EH (cell line): ENCODE measurements at places on chromosomes 1 and 21.
A peak's percentile ranks its signal among the peaks of the same experiment; 100 is the strongest.

- DNase-seq: no peak
Measured at GRCh38 chr1:106498238-106498637, 558.2 kb upstream of the PRMT6 start.

GRCh38 chr1:11714831-11715575 is 20.9 kb upstream of the AGTRAP start:
- DNase-seq: no peak

DNA sequence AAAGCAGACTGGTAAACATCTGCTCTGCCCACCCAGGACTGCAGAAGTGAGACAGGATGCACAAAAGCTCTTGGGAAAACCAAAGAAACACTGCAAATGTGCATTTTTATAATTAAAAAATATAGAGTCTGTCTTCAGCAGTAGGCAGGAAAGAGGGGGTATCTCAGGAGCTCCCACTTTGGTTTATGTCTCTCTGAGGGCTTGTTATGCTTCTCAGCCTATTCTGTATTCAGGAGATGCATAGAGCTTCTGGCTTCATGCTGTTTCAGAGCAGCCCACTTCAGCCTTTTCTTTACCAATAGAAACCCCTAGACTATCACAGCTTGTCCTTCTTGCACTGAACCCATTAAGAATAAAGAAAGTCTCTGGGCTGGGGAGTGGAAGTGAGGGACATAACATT is 148.0 kb downstream of the ROR1 start:
- DNase-seq: no peak

- peak; percentile 67 for DNase-seq
Measured at GRCh38 chr1:65265651-65266351, 43.5 kb upstream of the DNAJC6 start.

GRCh38 chr1:216186141-216186540 is 237.1 kb downstream of the USH2A start:
- DNase-seq: no peak

DNA sequence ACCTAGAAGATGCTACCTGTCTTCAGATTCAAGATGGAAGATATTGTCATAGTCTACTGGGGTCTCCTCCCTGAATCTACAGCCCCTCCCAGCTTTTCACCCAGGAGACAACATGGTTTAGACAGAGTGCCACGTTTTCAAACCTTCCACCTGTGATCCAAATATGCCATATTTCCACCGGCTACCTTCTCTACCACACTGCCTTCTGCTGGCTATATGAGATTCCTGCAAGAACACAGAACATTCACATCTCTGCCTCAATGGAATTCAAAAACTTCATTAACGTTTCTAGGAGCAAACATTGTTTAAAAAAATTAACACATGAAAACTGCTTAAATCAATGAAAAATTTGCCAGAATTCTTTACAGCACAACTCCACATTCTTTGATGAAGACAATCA is 12.9 kb upstream of the LELP1 start:
- no peak for DNase-seq

DNA sequence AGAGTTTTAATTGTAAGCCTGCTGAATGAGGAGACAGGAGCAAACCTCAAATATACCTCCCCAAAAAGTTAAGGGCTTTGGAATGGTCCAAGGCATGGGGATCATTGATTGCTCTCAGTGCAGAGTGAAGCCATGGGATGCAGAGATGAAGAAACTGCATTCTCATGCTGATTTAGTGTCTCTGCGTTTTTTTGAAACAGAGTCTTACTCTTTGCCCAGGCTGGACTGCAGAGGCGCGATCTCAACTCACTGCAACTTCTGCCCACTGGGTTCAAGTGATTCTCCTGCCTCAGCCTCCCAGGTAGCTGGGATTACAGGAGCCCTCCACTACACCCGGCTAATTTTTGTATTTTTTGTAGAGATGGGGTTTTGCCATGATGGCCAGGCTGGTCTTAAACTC is 99.3 kb upstream of the ETV3 start:
- no peak for DNase-seq

DNA sequence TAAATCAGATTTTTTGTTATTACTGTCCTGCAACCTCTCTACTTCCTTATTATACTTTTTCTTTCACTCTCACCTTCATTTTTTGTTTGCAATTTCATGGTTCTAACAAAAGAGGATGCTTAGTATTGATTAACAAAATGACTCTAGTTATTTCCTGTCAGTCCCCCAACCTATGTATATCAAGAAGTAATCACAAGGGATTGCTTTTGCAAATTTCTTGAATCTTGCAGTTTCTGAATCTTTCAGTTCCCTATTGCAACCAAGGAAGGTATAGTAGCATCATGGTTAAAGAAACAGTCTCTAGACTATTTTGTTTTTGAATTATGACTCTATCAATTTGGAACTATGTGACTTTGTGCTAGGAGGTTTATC is 446.9 kb downstream of the NEGR1 start:
- no peak for DNase-seq

GRCh38 chr1:64866689-64867088 is 99.7 kb downstream of the JAK1 start:
- DNase-seq: no peak

DNA sequence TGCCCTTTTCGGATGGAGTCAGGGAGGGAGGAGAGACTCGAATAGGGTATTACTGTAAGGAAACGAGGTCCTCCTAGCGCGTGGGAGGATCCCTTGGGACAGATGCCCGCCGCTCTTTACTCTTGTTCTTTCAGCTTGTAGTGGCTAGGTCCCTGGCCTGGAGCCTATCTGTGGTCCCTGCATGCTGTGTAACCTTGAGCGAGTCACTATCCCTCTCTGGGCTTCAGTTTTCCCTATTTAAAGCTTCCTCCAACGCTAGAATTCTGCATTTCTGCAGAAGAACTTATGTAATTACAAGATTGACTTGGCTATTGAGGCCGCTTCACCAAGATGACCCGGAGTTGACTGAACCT is 744 bp downstream of the MIER1 start:
- DNase-seq: no peak

DNA sequence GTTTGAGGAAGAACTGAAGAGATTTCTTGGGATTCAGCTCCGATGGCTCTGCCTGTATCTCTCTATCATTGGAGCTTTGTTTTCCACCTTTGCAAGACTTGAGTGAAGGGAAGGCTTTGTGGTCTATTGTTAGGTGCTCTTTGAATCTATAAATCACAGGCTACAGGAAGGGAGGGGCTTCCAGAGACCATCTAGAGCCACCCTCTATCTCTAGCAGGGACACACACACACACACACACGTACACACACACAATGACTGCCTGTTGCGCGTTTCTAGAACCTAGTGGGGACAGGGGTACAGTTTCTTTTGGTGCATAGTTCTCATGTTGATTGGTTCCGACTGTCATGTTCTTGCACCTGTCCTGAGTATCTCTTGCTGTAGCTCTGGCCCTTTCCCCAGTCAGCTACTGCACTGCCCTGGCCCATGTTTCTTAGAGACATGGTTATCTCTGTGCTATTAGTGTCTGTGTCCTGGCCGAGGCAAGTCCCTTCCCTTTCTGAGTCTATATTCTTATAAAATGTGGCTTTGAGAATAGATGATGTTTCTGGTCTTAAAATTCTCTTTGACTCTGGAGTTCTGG is 60.7 kb downstream of the MAN1C1 start:
- DNase-seq: no peak

- DNase-seq: no peak
Measured at GRCh38 chr1:30081379-30082102, 641.8 kb downstream of the MATN1 start.

DNA sequence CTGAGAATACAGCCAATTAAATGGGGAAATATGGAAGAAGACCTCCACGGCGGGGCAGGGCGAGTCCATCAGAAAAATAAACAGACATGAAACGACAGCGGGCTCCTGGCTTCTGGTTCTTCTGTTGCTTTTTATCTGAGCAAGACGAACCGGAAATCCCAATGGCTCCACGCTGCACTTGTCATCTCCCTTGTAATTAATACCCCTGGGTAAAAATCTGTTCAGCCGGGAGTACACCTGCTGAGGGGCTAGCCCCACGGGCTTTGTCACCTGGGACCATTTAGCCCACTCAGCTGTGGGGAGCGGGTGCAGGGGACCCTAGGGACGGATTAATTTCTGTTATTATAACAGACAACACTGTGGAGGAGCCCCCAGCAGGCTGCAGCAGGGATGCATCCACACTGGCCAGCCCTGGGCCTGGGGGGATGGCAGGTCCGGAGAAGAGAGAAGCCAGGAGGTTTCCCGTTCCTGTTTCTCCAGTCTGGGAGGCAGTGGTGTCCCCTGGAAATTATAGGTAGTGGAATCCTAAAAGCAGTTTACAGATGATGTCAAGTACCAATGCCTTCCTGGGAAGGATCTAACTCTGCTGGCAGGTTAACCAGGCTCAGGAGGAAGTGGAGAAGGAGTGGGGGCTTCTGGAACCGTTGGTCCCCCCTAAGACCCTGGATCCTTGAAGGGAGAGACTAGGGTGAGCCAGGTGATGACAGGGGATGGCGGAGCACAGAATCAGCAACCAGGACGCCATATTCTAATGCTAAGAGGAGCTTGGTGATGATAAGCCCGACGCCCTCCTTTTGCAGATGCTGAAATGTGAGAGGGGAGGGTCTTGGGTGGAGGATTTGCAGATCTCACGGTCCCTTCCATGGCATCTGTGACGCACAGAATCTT is 566.1 kb downstream of the PTPRU start:
- DNase-seq: no peak

- peak; percentile 84 for DNase-seq
Measured at GRCh38 chr21:32426592-32427051, 14.1 kb downstream of the EVA1C start.

GRCh38 chr1:172460887-172461315 is 17.0 kb upstream of the PIGC start:
- peak; percentile 56 for DNase-seq

DNA sequence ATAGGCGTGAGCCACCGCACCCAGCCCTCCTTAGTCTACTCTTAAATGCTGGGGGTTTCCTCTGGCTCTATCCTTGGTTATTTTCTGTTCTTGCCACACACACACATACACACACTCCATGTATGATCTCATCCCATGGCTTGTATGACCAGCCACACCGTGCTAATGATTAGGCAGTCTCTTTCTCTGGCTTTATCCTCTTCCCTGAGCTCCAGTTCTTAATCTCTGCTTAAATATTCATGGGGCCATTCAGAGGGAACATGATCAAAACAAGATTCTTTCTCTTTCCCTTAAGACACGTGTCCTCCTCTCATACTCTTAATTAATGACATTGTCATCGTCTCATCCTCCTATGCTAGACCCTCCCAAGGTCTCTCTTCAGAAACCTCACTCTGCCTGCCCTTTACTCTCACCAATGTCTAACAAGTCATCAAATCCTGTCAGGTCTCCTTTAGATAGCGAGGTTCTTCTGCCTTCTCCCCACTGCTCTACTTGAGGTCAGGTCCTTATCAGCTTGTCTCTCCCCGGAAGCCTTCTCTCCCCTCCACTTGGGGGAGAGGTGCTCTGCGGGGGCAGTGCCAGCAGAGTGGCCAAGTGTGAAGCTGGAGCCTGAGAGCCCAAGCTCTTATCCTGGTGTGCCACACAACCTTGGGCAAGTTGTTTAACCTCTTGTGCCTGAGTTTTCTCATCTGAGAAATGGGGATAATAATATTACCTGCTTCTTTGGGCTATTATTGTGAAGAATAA is 83.0 kb upstream of the GNG12 start:
- DNase-seq: no peak

DNA sequence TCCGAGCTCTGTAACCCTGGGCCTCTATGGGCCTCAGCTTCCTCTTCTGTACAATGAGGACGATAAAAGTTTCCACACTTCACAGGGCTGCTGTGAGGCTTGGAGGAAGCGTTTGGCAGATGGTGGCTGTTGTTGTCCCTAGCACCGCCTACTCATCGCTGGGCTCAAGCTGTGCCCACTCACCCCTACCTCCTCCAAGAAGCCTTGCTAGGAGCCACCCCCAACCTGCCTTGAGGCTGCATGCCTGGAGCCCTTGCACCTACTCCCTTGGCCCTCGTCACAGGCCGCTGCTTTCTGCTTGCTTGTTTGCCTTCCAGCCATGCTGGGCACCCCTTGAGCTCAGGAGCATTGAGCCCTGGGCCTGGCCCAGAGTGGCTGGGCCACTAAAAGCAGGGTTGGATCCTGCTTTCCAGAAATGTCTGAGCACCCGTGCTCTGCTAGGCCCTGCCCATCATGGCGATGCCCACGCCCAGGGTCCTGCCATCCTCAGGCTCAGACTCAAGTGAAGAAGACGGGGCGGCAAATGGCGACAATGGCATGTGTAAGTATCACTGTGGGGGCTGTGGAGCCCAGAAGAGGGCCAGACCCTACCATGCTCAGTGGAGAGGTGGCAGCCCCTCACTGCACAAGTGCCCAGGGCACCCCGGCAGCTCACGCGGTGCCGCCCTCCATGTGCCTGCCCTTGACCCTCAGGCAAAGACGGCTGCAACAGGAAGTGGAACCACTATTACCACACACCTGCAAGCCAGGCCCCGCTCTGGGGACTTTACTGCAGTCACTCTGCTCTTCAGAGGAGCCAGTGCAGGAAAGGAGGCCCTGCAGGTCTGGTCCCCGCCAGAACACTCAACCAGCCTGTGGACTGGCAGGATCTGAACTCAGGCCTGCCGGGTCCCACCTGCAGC is 9.5 kb downstream of the SH3BGRL3 start:
- no peak for DNase-seq

DNA sequence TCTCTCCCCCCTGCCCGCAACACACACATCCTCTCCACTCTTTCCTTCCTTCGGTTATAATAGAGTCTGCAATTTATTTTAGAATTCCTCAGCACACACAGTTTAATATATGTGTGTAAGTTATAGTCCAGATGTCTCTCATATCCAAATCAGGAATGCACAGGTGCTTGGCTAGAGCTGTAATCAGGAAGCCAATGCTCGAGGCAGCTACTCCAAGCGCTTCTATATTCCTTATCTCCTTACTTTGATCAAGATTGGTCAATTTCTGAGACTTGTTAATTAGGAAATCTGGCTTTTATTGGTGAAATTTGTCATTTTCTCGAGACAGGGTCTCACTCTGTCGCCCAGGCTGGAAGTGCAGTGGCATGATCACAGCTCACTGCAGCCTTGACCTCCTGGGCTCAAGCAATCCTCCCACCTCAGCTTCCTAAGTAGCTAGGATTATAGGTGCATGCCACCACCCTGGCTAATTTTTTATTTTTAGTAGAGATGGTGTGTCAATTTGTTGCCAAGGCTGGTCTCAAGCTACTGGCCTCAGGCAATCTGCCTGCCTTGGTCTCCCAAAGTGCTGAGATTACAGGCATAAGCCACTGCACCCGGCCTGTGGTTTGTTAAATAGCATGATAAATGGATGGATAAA is 27.7 kb downstream of the RPL5 start:
- DNase-seq: no peak

- no peak for DNase-seq
Measured at GRCh38 chr21:25485914-25486313, 121.4 kb downstream of the MRPL39 start.

- no peak for DNase-seq
Measured at GRCh38 chr1:51014878-51015277, 44.8 kb downstream of the CDKN2C start.

GRCh38 chr1:37795340-37796125 is 1.9 kb downstream of the MANEAL start:
- peak; percentile 38 for DNase-seq

DNA sequence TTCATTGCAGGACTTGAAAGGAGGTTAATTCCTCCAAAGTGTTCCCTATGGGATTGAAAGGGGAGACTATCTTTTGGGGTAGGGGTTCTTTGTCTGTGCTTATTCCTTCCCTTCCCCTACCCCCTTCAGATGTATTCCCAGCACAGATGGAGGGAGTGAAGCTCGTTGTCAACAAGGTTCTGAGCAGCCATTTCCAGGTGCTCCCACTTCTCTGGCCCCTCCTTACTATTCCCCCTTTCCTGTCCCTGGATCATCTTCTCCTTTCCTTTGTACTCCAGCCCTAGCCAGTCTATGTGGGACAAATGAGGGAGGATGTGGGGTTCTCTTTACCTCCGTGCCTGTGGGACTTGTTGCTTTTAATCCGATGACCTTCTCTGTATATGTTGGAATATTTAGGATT is 899 bp downstream of the TOMM40L start:
- DNase-seq: no peak
